A549 treated with DMSO at 1 μM for 4 hours (cell line): ENCODE measurements at places on chromosomes 5 and 9. TPM values are rescaled to one million over a fixed set of nuclear protein-coding genes. Genes with fewer than 3 reads are reported as not detected.

Gene TRPM6
- total RNA-seq, result 1.4 to 1.8 TPM (median 1.5 TPM) in 5 replicates

Gene KIAA1958
- total RNA-seq, result 1.9 to 3.3 TPM (median 3.2 TPM) in 5 replicates

Gene PTGER4
- total RNA-seq, result 0.69 to 0.94 TPM (median 0.80 TPM) in 5 replicates

Gene B4GALT1
- total RNA-seq, result 151 to 192 TPM (median 175 TPM) in 5 replicates

Gene ZNF354C
- 0.55 to 1.0 TPM (median 0.95 TPM) in 5 replicates for total RNA-seq
